ENCODE measurements at places on chromosomes 13 and 19. TPM values are rescaled to one million over a fixed set of nuclear protein-coding genes. Genes with fewer than 3 reads are reported as not detected.

SSC5D gene
- 47.8 TPM for total RNA-seq

LRG1 gene
- total RNA-seq: not detected

TNFSF9 gene
- total RNA-seq: 0.63 TPM

ADAMTSL5 gene
- 14.9 TPM for total RNA-seq

LHB gene
- total RNA-seq: not detected

F2RL3 gene
- total RNA-seq: not detected

CBLC gene
- total RNA-seq: not detected

GRCh38 chr13:109154146-109154545, 524.7 kb downstream of the MYO16 start:
- peak overlapping the region; percentile 95 for H3K27ac ChIP-seq
- DNase-seq: no peak
- H3K27me3 ChIP-seq: no peaks in the 10 kb centered on the region
- peaks cover 67% of the 10 kb centered on the region for H3K4me1 ChIP-seq
- peak overlapping the region; percentile 11 for H3K4me3 ChIP-seq

DNA sequence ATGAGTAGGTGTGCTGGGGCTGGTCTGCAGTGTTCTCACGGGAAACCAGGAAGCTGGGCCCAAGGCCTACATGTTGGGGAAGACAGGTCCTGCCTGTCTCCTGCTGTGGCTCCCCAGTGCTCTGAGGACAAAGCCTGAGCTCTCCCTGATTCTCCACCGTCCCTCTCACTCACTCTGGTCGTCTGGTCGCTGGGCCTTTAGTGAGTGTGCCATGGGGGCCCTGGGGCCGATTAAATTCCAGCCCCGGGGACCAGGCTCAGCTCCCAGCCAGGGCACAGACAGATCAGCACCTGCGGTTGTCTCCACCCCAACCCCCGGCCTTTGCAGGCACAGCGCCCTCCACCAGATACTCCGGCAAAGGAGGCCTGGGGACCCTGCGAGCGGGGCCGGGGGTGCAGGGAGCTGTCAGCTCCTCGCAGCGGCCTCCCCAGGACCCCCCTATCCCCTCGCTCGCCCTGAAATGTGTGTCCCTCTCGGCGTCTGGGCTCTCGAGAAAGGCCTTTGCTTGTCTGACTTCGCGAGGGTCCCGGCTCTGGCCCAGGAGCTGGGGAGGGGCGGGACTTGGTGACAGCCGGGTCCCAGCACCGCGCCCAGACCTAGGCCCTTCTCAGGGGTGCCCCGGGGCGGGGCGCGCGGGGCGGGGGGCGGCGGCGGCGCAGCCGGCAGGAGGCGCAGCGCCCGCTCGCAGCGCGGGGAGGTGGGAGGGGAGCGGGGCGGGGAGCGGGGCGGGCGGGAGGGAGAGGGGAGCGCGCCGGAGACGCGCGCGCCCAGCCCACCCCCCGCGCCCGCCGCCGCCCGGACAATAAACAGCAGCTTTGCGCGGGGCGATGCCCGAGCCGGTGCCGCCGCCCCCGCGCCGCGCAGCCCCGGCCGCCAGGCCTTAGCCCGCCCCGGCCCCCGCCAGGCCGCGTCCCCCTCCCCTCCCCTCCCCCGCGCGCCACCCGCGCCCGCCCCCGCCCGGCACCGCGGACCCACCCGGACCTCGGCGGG, at the start of gene PALM:
TSS of gene PALM (plus strand) at position 782 of the 990 bp plus-strand sequence. CDS start 212 bp downstream, outside the sequence.
- H3K36me3 ChIP-seq: no peaks in the 10 kb centered on the region
- H3K27me3 ChIP-seq: peaks cover 35% of the 10 kb centered on the region
- DNase-seq: no peak
- peaks cover 8% of the 10 kb centered on the region for H3K4me1 ChIP-seq
- H3K27ac ChIP-seq: no peak within 1 kb of the TSS

- H3K27ac ChIP-seq: peak overlapping the region; percentile 99
- H3K27me3 ChIP-seq: peaks cover 11% of the 10 kb centered on the region
- peak overlapping the region; percentile 67 for H3K4me3 ChIP-seq
Measured at GRCh38 chr19:4811328-4812131, 20.0 kb downstream of the TICAM1 start.

DNA sequence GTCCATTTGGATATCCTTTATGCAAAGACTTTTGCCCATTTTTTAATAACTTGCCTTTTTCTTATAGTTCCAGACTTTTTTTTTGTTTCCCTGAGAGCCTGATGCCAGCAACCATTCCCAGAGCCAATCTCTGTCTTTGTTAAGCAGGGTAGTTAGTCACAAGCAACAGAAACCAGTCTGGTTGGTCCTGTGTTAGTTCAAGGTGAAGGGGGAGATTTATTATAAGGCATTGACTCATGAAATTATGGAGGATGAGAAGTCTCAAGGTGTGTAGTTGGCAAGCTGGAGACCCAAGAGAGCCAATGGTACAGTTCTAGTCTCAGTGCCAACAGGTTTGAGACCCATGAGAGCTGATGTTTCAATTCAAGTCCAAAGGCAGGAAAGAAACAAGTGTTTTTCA, 33.0 kb downstream of the GPR12 start:
- no peak overlapping the region for H3K27ac ChIP-seq
- no peak overlapping the region for H3K4me3 ChIP-seq
- H3K27me3 ChIP-seq: peaks cover 16% of the 10 kb centered on the region
- no peaks in the 10 kb centered on the region for H3K36me3 ChIP-seq
- H3K4me1 ChIP-seq: no peaks in the 10 kb centered on the region
- no peak for DNase-seq

DNA sequence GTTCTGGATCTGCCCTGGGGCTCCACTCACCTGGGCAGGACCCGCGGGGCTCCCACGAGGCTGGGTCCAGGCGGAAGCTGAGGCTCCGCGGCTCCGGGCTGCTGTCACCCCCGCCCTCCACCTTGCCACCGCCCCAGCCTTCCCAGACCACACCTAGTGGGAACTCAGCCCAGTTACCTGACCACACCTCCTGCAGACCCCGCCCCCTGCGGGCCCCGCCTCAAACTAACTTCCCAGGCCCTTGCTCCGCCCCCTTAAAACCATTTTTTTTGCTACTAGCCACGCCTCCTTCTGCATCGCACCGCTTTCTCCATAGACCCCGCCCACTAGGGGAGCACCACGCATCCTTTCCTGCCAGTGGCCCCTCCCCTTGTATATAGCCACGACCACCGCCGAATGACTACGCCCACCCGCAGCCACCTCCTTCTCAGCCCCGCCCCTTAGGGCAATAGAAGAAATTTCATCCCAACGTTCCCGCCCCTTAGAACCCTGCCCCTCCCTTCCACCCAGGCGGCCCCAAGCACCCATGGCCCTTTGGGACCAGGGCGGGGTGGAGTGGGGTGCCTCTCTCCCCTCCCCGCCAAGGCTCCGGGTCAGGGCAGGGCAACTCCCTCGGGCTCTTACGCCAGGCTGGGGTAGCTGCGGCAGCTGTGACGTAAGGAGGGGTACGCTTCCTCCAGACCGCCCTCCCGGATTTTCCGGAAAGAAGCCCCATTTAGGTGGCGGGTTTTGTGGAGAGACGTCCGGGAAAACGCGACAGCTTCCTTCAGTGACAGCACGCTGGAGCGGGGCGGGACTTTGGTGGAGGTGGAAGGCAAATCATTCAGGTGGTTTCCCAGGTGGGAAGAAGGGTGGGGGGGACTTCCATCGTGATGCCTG, at the start of gene SH2D3A:
TSS of gene SH2D3A (minus strand) at position 79 of the 879 bp plus-strand sequence. CDS start 3,687 bp downstream, outside the sequence.
- H3K27me3 ChIP-seq: peaks cover 5% of the 10 kb centered on the region
- H3K4me1 ChIP-seq: peaks cover 12% of the 10 kb centered on the region
- no peaks in the 10 kb centered on the region for H3K36me3 ChIP-seq

GRCh38 chr13:93547886-93548285, 321.3 kb downstream of the GPC6 start:
- H3K27ac ChIP-seq: no peak overlapping the region
- peaks cover 6% of the 10 kb centered on the region for H3K4me1 ChIP-seq
- DNase-seq: no peak
- H3K27me3 ChIP-seq: no peaks in the 10 kb centered on the region
- no peak overlapping the region for H3K4me3 ChIP-seq

DNA sequence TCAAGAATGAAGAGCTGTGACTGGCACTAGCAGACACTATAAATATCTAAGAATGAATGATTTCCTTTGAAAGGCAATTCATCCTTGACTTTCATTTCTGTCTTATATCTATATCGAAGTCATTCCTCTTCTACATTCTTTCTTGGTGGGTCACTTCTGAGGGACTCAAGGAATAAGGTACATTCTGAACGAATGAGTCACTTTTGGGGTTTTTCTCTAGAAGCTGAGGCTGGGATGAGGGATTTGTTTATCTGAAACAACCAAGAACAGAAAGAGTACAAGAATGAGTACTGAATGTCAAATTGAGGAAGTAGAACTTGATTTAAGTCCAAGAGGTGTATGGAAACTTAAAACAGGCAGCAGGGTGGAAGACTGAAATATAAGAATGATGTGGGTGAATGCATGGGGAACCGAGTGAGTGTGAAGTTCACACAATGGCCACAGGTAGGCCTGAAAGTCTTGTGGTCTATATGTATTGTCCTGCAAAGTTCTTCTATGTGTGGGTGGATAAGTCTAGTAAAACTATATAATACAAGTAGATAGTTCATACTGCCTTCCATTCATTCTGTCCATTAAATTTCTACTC, 343.9 kb downstream of the OXGR1 start:
- no peaks in the 10 kb centered on the region for H3K36me3 ChIP-seq
- H3K4me1 ChIP-seq: no peaks in the 10 kb centered on the region
- no peak overlapping the region for H3K4me3 ChIP-seq
- no peaks in the 10 kb centered on the region for H3K27me3 ChIP-seq

GRCh38 chr13:51453959-51454703, 1.3 kb upstream of the INTS6 start:
- peak overlapping the region; percentile 94 for H3K4me3 ChIP-seq
- H3K4me1 ChIP-seq: peaks cover 36% of the 10 kb centered on the region
- no peak for DNase-seq
- H3K27me3 ChIP-seq: peaks cover 1% of the 10 kb centered on the region
- H3K36me3 ChIP-seq: peaks cover 35% of the 10 kb centered on the region
- peak overlapping the region; percentile 97 for H3K27ac ChIP-seq

GRCh38 chr19:32709032-32709431, 10.5 kb upstream of the TDRD12 start:
- H3K36me3 ChIP-seq: peaks cover 34% of the 10 kb centered on the region
- no peak overlapping the region for H3K4me3 ChIP-seq
- no peaks in the 10 kb centered on the region for H3K27me3 ChIP-seq
- H3K4me1 ChIP-seq: no peaks in the 10 kb centered on the region

GRCh38 chr13:73531014-73531413, 472.2 kb downstream of the KLF5 start:
- peaks cover 6% of the 10 kb centered on the region for H3K27me3 ChIP-seq
- H3K4me1 ChIP-seq: peaks cover 9% of the 10 kb centered on the region
- H3K4me3 ChIP-seq: no peak overlapping the region

GRCh38 chr19:47130120-47130588, 481 bp upstream of the SAE1 start:
- H3K27me3 ChIP-seq: peaks cover 5% of the 10 kb centered on the region
- H3K27ac ChIP-seq: peak overlapping the region; percentile 97
- H3K4me1 ChIP-seq: peaks cover 42% of the 10 kb centered on the region
- peaks cover 30% of the 10 kb centered on the region for H3K36me3 ChIP-seq
- H3K4me3 ChIP-seq: peak overlapping the region; percentile 97
- DNase-seq: no peak

DNA sequence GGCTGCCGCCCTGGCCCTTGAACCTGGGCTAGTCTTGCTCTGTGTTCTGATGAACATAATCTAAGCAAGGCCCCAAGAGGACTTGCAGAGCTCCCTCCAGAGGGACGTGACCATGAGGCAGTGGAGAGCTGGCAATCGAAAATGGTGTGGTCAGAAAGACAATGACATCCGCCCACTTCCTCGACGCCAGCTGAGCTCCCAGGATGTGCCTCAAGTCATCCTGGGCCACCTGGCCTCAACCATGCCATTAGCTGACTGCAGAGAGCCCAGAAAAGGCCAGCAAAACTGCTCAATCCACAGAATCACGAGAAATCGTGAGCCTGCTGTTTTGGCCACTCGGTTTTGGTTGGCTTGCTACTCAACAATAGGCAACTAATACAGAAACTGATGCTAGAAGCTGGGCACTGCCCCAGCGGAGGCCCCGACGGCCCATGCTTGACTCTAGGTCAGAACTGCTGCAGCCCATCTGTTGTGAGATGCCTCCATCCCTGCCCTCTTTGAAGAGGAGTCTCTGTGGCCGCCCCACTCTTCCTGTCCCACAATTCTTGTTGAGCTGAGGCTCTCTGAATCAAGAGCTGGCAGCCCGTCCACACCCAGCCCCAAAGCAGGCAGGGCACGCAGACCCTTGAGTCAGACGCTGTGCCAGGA, 53.3 kb downstream of the STK24 start:
- H3K27ac ChIP-seq: peak overlapping the region; percentile 29
- no peaks in the 10 kb centered on the region for H3K36me3 ChIP-seq
- DNase-seq: no peak
- H3K27me3 ChIP-seq: no peaks in the 10 kb centered on the region
- H3K4me3 ChIP-seq: no peak overlapping the region

GRCh38 chr13:33205804-33206221, 79.7 kb downstream of the STARD13 start:
- H3K4me3 ChIP-seq: no peak overlapping the region
- peaks cover 56% of the 10 kb centered on the region for H3K36me3 ChIP-seq
- peaks cover 76% of the 10 kb centered on the region for H3K4me1 ChIP-seq
- no peaks in the 10 kb centered on the region for H3K27me3 ChIP-seq
- H3K27ac ChIP-seq: peak overlapping the region; percentile 75

DNA sequence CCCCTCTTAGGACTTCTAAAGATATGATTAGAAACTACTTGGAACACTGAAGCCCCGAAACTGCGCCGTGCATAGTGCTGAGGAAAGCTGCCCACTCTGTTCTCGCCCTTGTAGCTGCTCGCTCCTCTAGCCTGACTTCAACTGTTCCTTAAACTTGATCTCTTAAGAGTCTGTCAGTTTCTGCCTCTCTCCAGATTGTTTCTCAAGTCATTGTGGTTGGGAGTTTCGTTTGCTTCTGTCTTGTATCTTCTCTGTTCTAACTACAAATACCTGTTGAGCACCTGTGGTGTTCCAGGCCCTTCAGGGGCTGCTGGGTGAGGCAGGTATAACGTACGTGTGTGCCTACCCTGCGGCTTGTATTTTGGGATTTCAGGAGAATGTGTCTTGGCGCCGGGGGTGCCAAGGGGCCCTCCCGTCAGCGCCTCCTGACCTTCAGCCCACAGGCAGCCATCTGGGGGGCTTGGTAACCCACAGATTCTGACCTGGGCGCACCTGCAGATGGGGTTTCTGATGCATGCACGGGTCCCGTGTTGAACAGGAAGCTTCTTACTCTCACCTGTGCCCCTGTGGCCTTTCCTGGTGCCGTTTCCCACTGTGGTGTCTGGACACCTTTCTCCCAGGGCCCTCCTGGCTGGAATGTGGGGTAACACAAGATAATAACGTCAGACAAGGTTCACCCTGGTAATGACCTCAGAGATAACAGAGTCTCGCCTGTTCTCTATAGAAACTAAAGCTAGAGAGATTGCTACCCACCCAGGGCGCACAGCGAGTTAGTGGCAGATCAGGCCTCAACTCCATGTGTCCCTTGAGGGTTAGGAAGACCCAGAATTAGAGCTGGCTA, 17.2 kb upstream of the DCUN1D2 start:
- no peak for DNase-seq
- no peaks in the 10 kb centered on the region for H3K4me1 ChIP-seq
- H3K36me3 ChIP-seq: peaks cover 40% of the 10 kb centered on the region
- no peak overlapping the region for H3K4me3 ChIP-seq
- no peaks in the 10 kb centered on the region for H3K27me3 ChIP-seq

DNA sequence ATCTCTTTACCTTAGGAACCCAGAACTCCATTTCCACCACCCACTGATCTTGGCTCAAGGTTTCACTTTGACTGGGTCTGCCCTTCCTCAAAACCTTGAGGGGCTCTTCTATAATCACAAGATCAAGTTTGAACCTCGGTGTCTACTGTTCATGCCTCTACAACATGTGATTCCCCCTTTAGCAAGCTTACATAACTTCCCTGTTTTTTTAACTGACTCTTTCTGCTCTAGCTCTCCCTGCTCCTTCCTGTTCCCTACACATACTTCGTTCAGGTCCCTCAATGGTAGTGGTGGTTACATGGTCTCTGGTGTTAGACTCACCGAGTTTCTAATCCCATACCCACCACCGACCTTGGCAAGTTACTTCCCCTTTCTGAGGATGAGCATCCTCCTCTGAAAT, 26.7 kb downstream of the CEACAM8 start:
- no peak overlapping the region for H3K27ac ChIP-seq
- no peak overlapping the region for H3K4me3 ChIP-seq
- H3K27me3 ChIP-seq: peaks cover 32% of the 10 kb centered on the region
- DNase-seq: no peak
- no peaks in the 10 kb centered on the region for H3K4me1 ChIP-seq
